ENCODE measurements at places on chromosomes 3 and 15.

GRCh38 chr3:133494469-133494868 lies 79.0 kb upstream of the CDV3 start:
- no peak for DNase-seq

GRCh38 chr3:185479373-185479945 lies 19.4 kb downstream of the TMEM41A start:
- no peak for DNase-seq

DNA sequence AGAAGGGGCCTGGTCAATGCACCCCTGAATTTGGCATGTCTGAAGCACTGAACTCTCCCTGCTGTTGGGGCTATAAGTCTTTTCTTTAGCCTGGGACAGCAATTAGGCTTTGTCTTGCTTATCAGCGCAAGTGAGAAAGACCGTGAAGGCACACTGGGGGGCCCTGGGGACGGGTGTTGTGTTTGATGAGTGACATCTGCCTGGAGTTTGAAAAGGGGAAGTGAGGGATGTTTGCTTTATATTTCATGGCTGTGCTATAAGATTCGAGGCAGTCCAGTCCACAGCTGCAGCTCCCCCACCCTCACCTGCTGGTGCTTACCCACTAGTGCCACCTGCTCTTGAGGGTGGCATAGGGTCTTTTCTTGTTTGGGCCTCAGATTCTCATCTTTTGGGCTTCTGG lies 44.8 kb downstream of the CEMIP start:
- DNase-seq: no peak

DNA sequence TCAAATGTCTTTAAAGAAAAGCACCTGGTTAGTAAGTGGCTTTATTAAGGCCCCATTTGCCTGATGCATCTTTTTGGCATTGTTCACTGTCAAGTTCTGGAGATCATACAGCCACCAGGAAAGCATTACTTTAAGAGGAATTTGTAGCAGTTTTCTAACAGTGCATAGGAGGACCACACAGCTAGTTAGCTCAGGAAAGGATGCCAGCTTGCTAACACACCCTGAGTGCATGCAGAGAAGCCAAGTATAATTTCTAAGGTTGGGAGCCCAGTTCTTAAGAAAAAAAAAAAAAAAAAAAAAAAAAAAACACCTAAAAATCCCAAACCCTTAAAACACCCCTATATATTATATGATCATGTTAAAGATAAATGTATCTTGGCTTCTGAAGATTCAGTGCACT lies 102.0 kb upstream of the FEZF2 start:
- DNase-seq: no peak

DNA sequence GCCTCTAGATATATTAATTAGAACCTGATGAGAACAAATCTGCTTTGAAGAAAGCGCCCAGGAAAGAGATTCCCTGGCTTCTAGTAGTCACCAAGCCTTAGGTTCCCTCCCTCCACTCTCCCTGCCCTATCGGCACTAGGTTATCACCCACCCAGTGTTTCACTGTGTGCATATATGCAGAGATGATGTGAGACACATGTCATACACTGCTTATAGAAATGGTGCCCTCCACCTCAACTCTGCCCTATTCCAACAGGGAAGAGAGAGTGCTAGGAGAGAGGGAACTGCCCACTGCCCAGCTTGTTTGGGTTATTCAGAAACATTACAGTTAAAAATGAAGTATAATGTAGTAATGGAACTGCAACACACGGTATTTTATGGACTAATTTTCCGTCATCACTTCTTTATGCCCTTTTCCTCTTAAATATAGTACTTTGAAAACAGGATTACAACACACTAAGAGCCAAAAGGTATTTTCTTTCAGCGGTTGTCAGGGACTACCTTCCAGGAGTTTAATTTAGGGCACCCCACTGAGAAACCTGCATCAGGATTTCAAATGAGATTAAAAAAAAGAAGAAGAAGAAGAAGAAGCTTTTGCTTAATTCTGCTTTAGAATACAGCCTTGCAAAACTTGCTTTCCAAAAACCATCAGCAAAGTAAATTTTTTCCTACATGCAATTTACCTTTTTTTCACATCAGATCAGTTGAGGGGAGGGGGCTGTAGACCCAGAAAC lies 55.3 kb downstream of the MEIS2 start:
- no peak for DNase-seq

DNA sequence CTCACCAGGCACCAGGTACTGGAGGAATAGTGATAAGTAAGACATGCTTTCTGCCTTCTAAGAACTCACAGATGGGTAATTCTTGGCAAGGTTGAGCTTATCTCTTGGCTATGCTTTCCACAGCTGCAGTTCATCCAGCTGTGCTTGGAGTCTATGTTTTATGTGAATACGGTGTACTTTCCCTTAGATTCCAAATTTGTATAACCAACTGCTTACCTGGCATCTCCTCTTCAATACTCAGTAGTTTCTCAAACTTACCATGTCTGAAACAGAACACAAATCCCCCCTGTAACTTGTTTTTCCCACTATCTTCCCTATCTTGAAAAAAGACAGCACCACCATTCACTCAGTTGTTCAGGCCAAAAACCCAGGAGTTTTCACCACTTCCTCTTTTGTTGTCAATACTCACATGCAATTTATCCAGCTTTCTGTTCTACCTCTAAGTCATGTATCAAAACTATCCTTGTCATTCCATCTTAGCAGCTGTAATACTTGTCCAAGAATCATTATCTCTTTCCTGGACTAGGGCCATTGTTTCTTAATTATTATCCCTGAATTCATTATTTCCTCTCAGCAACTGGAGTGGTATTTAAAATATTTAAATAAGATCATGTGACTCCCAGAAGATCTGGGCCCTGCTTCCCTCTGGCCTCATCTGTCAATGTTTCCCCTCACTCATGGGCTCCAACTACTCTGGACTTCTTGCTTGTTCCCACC lies 32.6 kb downstream of the COL6A5 start:
- DNase-seq: no peak

GRCh38 chr15:25875566-25875965 lies 12.4 kb upstream of the ATP10A start:
- no peak for DNase-seq

DNA sequence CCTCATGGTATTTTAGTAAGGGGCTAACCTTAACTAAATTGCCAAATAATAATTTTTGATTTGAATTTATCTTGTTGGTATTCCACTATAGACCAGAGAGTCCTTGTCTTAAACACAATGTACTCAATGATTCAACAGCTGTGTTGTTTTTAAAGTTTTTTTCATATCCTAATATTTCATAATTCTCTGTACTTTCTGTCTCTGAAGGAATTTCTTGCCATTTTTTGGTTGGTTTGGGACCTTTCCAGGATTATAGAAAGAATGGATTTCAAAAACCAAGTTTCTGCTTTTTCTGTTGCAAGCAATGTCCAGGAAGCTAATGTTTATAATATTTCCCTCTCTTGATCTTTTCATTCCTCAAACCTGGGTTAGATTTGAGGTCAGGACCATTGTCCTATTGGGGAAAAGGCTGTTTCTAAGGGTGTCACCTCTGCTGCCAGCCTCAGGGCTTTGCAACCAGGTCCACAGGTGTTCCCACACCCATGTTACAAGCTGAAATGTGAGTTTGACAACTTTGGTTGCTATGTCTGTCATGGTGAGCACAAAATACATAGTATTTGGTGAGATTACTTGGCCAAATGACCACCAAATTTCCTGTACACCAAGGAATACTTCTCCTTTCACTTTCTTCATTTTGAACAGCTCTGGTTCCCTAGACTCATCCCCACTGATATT lies 363.7 kb upstream of the RGMA start:
- DNase-seq: no peak

DNA sequence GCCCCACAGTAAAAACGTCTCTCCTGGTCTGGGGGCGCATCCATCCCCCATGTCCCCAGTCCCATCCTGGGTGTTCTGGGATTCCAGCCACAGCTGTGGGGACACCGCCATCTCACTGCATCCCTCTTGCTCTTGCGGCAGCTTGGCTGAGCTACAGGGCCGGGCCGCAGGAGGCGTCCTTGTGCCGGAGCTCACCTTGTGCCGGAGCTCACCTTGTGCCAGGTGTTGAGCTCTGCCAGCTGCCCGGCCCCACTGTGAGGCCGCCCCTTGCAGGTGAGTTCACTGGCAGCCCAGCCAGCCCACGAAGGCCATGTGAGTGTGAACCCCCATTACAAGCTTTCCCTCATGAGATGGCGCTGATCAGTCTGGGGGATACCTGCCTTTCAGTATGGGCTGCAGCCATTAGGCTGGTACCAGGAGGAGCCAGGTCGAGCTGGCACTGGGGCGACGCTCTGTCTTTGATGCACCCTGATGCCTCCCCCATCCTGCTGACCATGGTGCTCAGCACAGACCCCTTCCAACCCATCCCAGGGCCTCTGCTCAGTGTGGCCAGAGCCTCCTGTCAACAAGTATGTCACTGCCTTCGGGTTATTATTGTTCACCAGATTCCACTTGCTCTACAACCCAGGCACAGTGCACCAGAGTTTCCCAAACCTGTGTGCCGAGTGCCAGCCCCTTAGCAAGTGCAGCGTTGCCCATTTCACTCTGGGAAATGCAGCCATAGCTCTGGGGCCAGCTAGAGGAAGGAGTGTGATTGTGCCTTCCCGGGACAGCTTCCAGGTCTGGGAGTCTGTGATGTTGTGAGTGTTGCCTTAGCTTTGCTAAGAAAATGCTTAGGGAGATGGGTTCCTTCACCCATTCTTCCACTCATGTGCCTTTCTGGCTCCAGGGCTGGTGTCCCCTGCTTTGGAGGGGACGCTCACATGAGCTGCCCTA lies 105.7 kb downstream of the APBA2 start:
- DNase-seq: no peak

GRCh38 chr3:135784557-135784956 lies 181.0 kb upstream of the PPP2R3A start:
- DNase-seq: no peak

DNA sequence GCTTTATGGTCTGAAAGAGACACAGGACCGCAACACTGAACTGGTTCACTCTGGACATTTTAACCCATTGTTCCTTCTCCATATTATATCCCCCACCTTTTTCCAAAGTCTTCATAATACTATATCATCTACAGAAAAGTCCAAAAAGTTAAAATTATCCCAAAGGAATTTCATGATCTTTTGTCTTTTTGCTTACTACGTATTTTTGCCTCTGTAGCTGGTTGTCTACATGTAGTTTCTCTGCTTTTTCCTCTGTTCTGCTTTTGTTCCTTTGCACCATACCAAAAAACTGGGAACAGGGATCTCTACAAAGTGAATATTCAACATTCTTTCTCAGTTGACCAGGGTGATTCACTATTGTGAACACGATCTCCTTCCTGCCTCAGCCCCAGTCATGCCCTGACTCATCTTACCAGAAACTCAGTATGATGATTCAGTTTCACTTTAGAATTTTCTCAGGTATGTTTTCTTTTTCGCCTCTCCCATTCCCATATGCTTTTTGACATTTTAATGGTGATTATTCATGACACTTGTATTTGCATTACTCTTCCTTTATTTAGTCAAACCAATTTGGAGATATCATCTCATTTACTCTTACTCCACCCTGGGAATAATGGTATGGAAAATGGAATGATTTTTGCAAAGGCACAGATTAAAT lies 14.5 kb downstream of the EMC4 start:
- peak; percentile 28 for DNase-seq

DNA sequence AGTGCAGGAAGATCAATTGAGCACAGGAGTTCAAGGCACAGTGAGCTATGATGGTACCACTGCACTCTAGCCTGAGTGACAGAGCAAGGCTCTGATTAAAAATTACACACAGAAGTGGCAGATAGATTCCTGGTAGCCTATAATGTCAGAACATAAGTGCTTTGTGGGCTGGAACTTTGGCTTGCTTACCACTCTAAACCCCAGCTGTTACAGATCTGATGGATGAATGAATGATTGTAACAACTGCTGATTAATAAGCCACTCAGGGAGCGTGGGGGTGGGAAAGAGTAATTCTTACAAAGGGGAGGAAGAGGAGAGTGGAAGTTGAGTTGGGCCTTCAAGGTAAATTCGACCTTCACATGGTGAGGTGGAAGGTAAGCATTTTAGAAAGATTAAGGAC lies 40.9 kb upstream of the PTPN23 start:
- DNase-seq: no peak

DNA sequence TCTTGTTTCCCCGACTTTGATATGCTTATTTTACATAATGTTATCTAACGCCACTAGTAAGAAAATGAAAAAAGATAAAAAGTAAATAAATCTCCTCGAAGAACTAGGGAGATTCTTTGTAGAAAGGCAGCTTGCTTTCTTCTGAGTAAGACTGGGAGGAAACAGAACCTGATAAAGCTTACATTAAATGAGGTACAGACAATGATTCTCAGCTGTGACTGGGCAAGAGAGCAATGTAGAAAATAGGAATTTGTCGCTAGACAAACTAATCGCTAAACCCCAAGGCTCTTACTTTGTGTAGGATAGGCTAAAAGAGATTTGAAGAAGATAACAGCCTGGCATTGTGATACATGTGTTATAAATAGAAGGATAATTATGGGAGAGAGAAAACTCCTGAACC lies 919.0 kb upstream of the ALCAM start:
- no peak for DNase-seq

- no peak for DNase-seq
Measured at GRCh38 chr3:171028025-171028778, 1.7 kb upstream of the SLC2A2 start.

DNA sequence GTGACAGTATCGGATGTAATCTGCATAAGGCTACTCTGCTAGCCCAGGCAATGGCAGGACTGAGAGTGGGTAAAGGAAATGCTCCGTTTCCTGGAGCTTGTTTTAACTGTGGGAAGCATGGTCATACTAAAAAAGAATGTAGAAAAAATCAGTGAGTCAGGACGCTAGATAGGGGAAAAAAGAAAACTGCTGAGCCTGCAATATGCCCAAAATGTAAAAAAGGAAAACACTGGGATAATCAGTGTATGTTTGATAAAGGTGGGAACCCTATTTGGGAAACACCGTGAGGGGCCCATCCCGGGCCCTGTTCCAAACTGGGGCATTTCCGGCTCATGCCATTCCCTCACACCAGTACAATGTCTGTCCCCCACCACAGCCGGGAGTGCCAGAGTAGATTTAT lies 775.8 kb downstream of the ZPLD1 start:
- DNase-seq: no peak

DNA sequence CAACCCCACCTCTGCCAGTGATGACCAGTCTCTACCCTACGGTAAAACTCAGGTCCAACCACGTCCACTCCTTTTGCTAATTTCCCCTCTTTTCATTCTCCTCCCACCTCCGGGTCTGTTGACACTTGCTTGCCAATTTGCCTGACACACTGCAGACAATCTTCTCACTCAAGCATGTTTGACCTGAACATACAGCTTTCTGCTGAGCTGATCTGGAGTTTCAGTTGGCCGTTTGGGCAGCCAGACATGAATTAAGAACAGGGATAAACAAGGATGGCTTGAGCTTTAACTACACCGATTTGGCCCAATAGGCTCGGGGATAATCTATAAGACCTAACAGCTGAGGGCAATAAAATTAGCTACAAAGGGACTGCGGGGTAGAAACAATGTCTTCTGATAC lies 758.6 kb upstream of the CFAP20DC start:
- no peak for DNase-seq

All from COLO829 (cell line).